ENCODE measurements at places on chromosomes 6 and 20.
A peak's percentile ranks its signal among the peaks of the same experiment; 100 is the strongest.

- no peak for DNase-seq
Measured at GRCh38 chr20:57444394-57445048, 53.3 kb downstream of the RBM38 start.

DNA sequence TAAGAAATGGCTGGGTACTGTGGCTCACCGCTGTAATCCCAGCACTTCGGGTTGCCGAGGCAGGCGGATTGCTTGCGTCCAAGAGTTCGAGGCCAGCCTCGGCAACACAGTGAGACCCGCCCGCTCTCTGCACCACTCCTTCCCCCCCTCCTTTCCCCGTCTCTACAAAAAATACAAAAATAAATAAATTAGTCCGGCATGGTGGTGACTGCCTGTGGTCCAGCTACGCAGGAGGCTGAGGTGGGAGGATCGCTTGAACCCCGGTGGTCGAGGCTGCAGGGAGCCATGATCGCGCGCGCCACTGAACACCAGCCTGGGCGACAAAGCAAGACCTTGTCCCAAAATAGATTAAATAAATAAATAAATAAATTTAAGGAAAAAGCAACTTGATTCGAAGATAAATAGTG lies 448 bp upstream of the RNF114 start:
- DNase-seq = peak; percentile 46

DNA sequence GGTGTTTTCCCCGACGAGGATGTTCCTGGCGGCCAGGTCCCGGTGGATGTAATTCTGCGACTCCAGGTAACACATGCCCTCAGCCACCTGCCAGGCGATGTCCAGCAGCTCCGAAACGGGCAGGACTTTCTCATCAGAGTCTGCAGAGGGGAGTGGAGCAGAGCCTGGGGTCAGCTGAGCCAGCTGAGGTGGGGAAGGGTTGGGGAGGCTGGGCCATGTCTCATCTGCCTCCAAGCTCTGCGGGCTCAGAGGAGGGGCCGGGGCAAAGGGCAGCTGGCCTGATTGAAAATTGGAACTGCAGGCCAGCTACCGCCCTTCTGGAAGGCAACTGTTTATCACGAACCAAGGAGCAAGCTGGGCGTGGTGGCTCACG lies 6.4 kb downstream of the PTK6 start:
- no peak for DNase-seq

GRCh38 chr6:21128601-21129000 lies 464.9 kb upstream of the SOX4 start:
- DNase-seq = no peak

Measured in NCI-H2081 (cell line).